ENCODE measurements at places on chromosomes 2 and 18.

- peak overlapping the region; percentile 93 for H3K27ac ChIP-seq
- peaks cover 66% of the 10 kb centered on the region for H3K4me1 ChIP-seq
- H3K4me3 ChIP-seq: peak overlapping the region; percentile 29
- no peaks in the 10 kb centered on the region for H3K36me3 ChIP-seq
- H3K27me3 ChIP-seq: no peaks in the 10 kb centered on the region
Observed at GRCh38 chr2:43230951-43231827, 4.8 kb upstream of the ZFP36L2 start.

DNA sequence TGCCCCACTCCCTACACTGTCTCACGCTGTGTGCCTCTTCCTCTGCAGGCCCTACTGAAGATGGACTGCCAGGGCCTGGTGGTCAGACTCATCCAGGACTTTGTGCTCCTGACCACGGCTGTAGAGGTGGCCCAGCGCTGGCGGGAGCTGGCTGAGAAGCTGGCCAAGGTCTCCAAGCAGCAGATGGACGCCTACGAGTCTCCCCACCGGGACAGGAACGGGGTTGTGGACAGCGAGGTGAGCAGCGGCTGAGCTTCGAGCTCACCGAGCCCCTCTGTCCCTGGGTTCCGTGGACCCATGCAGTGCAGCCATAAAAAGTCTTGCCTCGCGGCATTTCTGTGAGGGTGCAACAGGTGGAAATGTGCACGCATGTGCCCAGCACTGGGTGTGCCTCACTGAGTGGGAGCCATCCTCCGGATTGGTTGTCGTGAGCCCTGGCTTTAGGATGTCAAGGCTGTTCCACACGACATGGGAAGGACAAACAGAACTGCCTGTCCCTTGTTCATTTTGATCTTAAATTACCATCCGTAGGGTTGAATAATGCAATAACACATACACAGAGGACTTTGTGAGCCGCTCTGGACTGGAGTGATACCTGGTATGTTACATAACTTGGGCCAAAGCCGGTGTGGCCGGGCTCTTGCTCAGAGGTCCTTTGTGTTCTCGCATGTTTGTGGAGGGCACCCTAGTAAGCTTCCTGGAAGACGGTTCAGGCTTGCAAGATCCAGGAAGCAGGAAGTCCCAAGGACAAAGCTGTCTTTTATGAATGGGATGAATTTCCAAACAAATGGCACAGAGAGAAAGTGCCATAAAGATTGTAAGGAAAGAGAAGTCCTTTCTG lies 100.9 kb downstream of the SH3BP4 start:
- no peaks in the 10 kb centered on the region for H3K4me1 ChIP-seq
- H3K27ac ChIP-seq: no peak overlapping the region
- H3K4me3 ChIP-seq: no peak overlapping the region
- DNase-seq: no peak
- no peaks in the 10 kb centered on the region for H3K27me3 ChIP-seq

DNA sequence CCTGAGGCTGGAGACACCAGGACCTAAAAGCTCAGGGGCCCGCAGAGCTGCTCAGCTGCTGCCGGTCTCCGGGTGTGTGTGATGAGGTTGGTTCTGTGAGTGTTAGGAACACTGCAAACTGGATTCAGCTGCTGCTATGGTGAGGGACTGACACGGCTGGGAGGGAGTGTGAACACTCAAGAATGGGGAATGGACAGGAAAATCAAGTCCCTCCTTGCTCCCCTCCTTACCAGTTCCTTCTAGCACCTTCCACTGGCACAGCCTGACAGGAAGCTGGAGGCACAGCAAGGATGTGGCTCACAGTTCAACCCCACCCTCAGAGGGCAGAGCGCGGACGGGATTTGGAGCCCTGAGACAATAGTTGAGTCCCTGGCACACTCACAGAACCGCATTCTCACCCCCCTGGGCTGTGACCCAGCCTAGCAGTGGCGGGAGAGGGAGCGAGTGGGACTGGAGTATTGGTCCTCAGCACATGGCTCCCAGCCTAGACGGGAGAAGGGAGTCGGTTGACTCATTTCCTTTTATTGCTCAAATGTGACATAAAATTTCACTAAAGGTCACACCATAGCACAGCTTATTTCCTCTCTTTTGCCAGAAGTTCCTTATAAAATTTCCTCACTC lies 42.5 kb downstream of the LRRC30 start:
- no peaks in the 10 kb centered on the region for H3K36me3 ChIP-seq
- H3K27me3 ChIP-seq: no peaks in the 10 kb centered on the region
- no peaks in the 10 kb centered on the region for H3K4me1 ChIP-seq
- H3K27ac ChIP-seq: no peak overlapping the region
- no peak for DNase-seq

GRCh38 chr18:76425146-76426131 lies 69.6 kb downstream of the ZNF516 start:
- no peak overlapping the region for H3K27ac ChIP-seq
- H3K4me1 ChIP-seq: peaks cover 18% of the 10 kb centered on the region
- no peaks in the 10 kb centered on the region for H3K27me3 ChIP-seq
- DNase-seq: no peak
- no peaks in the 10 kb centered on the region for H3K36me3 ChIP-seq

DNA sequence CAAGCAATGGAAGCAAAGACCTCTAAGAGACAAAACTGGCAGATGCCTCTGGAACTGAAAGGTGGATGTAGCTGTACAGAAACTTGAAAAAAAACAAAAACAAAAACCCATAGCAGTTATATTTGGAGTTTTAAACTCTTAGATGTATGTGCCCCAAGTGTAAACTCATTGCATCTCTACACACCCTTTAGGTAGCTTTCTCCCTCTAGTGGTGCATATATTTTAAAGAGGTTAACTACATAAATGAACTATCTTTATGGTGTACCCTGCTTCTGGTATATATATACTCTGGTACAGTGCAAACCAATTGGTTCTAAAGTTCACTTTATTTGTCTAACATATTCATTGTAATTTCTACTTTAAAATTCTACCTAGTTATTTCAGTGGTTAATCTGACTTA lies 518.2 kb downstream of the NRXN1 start:
- no peaks in the 10 kb centered on the region for H3K27me3 ChIP-seq
- H3K27ac ChIP-seq: no peak overlapping the region
- H3K36me3 ChIP-seq: no peaks in the 10 kb centered on the region
- no peaks in the 10 kb centered on the region for H3K4me1 ChIP-seq
- H3K4me3 ChIP-seq: no peak overlapping the region
- DNase-seq: no peak

DNA sequence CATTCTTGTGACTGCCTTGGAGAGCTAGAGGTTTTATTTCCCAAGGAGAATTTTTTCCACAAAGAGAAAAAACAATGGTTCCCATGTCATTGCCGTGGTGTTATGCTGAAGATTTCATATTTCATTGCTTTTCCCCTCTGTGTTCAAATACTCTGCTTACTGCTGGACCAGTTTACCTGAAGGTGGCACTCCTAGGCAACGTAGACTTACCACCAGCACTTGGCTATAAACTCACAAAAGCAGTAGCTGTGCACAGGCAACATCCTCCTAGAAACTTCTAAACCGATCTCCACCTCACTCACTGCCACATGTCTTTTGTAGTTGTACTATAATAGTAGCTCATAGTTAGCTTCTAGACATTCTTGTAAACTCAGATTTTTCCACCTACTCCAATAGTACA lies 1319.7 kb upstream of the CRIM1 start:
- no peak overlapping the region for H3K4me3 ChIP-seq
- no peak for DNase-seq
- H3K27me3 ChIP-seq: no peaks in the 10 kb centered on the region
- no peaks in the 10 kb centered on the region for H3K4me1 ChIP-seq
- H3K27ac ChIP-seq: no peak overlapping the region

- no peaks in the 10 kb centered on the region for H3K4me1 ChIP-seq
- H3K27ac ChIP-seq: no peak overlapping the region
- H3K27me3 ChIP-seq: no peaks in the 10 kb centered on the region
- no peaks in the 10 kb centered on the region for H3K36me3 ChIP-seq
- H3K4me3 ChIP-seq: no peak overlapping the region
Observed at GRCh38 chr2:133378928-133379549, 189.2 kb downstream of the NCKAP5 start.

DNA sequence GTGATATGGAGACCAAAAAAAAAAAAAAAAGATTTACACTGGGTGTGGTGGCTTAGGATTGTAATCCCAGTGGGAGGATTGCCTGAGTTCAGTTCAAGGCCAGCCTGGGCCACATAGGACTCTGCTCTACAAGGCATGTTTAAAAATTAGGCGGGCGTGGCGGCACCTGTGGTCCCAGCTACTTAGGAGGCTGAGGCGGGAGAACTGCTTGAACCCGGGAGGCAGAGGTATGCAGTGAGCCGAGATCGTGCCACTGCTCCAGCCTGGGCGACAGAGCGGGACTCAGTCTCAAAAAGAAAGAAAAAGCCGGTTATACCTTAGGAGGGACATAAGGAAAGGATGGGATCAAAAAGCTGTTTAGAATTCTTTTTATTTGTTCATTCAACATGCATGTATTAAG lies 707 bp upstream of the SPDYA start:
- H3K27me3 ChIP-seq: no peaks in the 10 kb centered on the region
- no peaks in the 10 kb centered on the region for H3K4me1 ChIP-seq
- peaks cover 7% of the 10 kb centered on the region for H3K36me3 ChIP-seq
- H3K4me3 ChIP-seq: no peak overlapping the region
- no peak overlapping the region for H3K27ac ChIP-seq

DNA sequence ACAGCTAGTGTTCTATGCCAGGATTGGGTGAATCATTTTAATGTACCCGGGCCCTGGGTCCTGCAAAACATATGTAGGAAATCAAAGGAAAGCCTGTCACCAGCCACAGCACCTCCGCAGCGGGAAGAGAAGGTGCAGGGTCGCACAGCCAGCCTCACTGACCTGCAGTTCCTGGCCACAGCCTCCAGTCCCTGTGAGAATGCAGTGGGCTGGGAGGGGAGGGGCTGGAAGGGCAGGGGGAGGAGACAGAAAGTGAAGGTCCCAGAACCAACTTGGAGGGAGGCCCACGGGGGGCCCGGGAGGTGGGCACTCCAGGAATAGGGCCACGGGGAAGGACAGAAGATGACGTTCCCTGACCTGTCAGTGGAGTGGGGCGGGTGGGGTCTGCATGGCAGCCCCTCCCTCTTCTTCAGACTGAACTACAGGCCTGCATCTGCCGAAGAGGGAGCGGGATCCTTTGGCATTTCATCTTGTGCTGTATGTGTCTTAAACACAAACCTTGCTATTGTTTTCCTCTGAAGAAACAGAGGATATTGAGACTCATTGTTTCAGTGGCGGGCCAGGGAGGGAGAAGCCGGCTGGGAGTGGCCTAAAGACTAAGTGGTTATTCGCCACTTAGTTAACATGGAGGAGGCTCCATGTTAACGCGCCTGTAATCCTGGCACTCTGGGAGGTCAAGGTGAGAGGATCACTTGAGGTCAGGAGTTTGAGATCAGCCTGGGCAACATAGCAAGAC lies 7.5 kb downstream of the MAL start:
- no peak for DNase-seq
- H3K27me3 ChIP-seq: no peaks in the 10 kb centered on the region
- no peaks in the 10 kb centered on the region for H3K36me3 ChIP-seq
- H3K4me1 ChIP-seq: no peaks in the 10 kb centered on the region
- H3K27ac ChIP-seq: no peak overlapping the region

- no peaks in the 10 kb centered on the region for H3K4me1 ChIP-seq
- H3K27ac ChIP-seq: no peak overlapping the region
- no peaks in the 10 kb centered on the region for H3K27me3 ChIP-seq
- no peak overlapping the region for H3K4me3 ChIP-seq
- DNase-seq: no peak
- H3K36me3 ChIP-seq: no peaks in the 10 kb centered on the region
Observed at GRCh38 chr2:201971531-201972228, 62.0 kb upstream of the FZD7 start.

Measured in Karpas-422 (cell line).